ENCODE measurements at places on chromosomes 2 and 18.

DNA sequence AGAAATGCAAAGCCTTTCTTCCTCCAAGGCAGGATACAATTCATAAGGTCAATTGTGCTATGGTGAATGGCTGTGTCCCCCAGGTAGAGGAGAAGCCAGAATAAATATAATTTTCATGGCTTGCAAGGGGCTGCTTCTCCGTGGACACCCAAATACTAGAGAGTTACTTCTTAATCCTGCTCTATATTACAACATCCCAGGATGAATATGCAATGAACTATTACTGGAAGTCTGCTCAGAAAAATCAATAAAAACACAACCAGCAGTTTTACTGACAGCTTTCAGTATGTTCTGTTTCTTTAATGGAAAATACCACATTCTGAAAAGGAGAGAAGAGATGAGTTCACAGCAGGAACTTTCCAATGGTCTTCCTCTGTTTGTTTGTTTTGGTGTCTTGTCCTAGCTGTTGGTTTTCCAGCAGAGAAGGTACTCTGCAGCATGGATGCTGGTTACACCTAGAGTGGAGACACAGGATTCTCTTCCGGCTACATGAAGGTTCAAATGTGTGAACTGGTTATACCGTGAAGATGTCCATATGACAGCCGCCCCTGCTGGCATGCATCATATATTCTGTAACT lies 213.0 kb downstream of the PID1 start:
- DNase-seq = no peak

GRCh38 chr2:61704364-61704763 lies 149.5 kb downstream of the FAM161A start:
- DNase-seq = no peak

GRCh38 chr2:221969087-221969829 lies 329.5 kb downstream of the PAX3 start:
- no peak for DNase-seq

GRCh38 chr2:1631292-1632001 lies 112.9 kb downstream of the PXDN start:
- no peak for DNase-seq

- no peak for DNase-seq
Observed at GRCh38 chr18:21636769-21637168, 24.7 kb downstream of the SNRPD1 start.

GRCh38 chr2:163859951-163860350 lies 124.1 kb upstream of the FIGN start:
- no peak for DNase-seq

- no peak for DNase-seq
Observed at GRCh38 chr2:33727361-33728032, 128.4 kb upstream of the FAM98A start.

DNA sequence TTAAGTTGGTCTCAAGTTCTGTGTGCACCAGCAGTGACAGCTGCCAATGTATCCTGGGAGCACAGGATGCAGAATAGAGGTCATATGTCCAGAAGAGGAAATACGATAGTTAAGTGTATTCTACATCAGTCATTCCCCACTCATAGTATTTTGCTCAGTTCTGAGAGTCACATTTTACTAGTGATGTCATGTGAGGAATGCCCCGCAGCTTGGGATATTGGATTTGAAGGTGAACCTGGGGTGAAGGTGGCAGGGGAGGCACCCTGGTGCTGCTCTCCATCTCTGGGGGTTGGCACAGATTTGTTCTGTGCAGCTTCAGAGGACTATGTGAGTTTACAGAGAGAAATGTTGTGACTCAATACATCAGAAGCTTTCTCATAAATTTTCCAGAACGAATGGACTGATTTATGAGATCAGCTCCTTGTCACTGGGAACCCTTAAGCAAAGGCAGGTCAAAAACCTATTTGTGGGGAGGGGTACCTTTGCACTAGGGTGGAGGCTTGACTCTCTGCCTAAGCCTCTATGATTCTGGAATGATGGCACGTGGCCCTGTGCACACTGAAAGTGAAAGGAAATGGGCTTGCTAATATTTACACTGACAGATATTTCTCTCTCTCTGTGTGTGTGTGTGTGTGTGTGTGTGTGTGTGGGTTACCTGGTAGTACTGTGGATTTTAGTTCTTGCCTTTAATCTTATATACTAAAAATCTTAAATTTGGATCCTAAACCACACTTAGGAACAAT lies 95.9 kb downstream of the NEB start:
- no peak for DNase-seq

- no peak for DNase-seq
Observed at GRCh38 chr2:212939777-212940531, 211.5 kb downstream of the IKZF2 start.

- DNase-seq = no peak
Observed at GRCh38 chr2:150370561-150370960, 116.9 kb downstream of the RND3 start.

DNA sequence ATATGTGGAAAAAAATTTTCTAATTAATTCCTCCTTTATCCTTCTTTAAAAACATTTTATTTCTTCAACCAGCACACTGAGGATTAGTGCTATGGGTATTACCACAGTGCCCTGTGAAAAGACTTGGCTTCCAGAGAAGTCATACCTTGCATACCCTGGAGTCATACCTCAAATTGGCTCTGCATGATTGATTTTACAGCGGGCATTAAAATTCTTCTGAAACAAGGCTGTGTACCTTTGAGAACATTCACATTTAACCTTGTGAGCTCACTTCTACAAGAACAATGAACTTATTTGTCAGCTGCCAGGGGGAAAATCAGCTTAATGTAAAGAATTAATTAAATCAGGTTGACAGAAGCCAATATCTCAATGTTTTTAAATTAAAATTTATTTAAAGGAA lies 44.6 kb downstream of the SLC35F5 start:
- no peak for DNase-seq

DNA sequence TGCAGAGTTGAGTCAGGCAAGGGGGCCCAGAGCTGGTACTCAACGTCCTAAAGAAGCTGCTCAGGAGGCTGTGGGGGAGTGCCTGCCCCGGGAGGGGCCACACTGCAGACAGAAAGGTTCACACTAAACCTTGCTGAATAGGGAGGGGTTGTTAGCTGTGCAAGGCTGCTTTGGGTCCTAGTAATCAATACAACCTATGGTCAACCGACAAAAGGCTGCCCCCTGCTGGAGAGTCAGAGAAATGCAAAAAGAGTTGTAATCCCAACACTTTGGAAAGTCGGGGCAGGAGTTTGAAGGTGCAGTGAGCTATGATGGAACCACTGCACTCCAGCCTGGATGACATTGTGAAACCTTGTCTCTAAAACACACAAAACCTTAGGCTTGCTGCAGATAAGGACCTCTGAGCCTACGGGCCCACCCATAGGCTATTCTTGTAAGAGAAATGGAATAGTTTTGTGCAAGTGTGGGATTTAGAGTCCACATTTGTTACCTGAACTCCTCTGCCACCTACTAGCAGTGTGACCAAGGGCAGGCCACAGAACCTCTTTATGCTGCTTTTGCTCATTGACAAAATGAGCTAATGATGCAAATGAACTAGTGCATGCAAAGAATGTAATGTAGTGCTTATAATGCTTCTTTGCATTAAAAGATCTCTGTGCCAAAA lies 81.5 kb downstream of the PRPF40A start:
- DNase-seq = peak; percentile 72

GRCh38 chr18:76348267-76349066 lies 146.6 kb downstream of the ZNF516 start:
- peak; percentile 43 for DNase-seq

DNA sequence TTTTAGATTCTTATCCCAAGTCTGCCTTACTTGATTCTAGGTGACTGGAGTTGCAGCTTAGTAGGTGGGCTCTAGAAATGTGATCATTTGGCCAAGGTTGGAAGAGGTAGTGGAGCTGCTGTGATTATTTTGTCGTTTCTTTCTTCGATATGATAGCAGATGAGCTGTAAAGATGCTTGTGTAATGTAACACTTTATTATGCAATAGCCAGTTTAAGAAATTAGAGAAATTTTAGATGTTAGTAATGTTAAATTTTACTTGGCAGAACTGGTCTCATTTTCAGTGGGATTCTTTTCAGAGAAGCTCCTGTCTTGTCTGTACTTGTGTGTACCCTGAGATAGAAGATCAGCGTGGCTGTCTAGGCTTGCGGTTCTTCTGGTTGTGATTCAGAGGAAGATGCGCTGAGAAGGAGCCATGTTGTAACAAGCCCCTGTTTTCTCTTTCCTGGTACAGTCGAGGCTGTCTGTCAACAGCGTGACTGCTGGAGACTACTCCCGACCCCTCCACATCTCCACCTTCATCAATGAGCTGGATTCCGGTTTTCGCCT lies 9.3 kb downstream of the TSN start:
- DNase-seq = no peak

- DNase-seq = no peak
Observed at GRCh38 chr2:214322662-214323061, 88.2 kb upstream of the VWC2L start.

DNA sequence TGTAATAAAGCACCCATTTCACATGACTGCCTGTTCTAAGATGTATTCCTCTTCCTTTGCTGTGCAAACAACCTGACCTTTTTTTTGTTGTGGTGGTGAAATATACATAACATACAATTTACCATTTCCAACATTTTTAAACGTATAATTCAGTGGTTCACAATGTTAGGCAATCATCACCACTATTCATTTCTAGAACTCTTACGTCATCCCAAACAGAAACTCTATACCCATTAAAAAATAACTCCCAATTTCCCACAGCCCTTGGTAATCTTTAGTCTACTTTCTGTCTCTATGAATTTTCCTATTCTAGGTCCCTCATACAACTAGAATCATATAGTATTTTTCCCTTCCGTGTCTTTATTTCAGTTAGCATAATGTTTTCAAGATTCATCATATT lies 36.7 kb downstream of the RND3 start:
- DNase-seq = no peak

GRCh38 chr2:63735263-63735662 lies 106.4 kb upstream of the UGP2 start:
- no peak for DNase-seq

DNA sequence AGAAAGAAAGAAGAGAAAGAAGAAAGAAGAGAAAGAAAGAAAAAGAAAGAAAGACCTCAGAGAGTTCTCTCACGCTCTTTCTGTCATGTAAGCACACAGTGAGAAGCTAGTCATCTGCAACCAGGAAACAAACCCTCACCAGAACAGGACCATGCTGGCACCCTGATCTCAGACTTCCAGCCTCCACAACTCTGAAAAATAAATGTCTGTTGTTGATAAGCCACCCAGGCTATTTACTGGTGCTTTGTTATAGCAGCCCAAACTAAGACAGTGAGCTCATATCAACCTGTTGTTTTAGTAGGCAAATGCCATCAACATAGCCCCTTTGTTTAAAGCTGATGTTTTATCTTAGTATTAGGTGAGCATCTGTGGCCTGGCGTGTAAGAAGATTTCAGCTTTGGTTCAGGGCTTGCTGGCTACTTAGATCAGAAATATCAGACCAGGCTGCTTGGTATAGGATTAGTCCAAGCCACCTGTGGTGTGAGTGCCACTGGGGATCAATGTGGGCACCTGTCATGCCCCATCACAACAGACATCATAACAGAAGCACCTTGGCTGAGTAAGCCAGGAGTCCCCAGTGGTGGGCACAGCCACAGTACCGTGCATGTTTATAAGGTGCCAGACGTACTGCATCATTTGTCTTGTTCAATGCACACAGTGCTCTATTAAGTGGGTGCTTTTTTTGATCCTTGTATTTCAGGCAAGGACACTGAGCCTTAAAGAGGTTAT lies 94.4 kb downstream of the LBH start:
- DNase-seq = no peak

DNA sequence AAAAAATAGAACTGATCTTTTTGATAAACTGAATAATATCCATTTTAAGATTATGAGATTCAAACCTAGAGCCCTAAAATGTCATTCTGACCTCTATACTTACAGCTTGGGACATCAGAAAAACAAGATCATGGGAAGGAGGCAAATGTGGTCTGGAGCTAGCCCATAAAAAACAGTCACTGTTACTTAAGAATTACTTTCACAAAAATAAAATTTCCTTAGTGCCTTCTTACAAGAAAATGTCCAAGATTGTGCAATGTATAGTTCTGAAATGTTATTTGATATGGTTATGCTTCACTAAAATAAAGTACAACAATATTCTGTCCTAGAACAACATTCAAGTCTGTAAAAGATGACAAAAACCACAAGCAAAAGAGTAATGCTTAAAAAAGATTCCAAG lies 247.6 kb downstream of the DYM start:
- no peak for DNase-seq

DNA sequence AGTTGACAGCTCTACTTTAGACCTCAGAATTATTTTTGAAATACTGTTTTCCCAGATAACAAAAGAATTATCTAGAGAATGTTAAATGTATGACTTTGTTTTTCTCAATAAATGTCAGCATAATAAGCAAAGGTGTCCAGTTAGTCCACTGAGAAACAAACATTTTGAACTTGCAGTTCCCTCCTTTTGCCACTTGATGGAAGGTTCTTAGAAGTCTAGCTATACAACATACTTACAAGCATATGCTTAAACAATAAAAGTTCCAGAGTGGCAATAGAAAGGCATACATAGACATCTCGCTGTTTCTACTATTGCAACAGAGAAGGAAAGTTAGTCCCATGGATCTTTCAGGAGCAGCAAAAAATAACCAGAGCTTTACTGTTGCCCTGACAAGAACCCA lies 11.8 kb downstream of the NDUFA10 start:
- DNase-seq = no peak

GRCh38 chr2:6833300-6833604 lies 32.5 kb downstream of the CMPK2 start:
- no peak for DNase-seq

DNA sequence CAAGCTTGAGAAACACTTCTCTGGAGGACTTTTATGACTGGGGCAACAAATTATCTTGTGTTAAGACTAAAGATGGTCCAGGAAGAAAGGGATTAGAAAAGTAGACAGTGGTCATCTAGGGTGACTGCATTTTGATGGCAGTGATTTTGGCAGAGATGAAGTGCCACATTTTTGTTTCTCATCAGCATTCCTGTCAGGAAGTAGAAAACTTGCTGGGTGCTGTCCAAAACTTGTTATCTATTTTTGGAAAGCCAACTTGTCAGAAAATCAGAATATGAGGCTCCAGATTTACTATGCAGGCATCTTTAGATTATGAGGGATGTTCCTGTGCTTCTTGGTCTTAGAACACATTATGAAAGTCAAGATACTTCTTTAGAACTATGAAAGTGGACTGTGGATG lies 29.0 kb upstream of the CALCRL start:
- DNase-seq = no peak

DNA sequence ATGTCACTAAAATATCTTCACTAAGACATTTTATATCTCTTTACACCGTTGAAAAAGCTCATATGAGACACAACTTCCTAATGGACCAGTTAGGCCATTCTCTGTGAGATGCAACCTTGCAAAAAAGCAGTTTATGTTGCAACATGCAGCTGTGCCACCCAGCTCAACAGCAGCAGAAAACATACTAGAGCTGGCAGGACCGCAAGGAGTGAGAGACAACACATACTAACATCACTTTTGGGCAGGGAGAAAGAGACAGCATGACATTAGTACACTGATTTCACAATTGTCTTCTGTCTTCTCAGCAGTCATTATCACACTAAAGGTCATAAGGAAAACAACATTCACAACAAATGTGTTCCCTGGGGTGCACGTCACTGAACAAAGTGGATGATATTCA lies 122.9 kb downstream of the EPB41L3 start:
- no peak for DNase-seq

Data from progenitor cell of endocrine pancreas (in vitro differentiated cells).